ENCODE measurements at places on chromosomes 1 and 21.

DNA sequence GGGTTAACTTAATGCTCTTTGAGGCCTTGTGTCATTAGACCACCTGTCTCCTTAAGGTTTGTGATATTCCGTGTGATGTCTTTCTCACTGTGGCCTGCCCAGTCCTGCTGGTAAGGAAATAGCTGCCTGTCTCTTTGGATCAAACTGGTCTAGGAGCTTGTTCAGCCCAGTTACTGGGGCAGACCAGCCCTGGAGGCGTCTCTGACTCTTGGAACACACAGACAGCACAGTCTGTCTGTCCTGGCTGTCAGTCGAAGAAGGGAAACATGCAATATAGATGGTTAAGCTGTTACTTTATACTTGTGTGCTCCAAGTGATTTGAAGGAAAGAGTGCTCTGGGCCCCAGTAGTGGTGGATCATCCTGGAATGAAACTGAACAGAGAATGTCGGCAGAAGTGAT lies 20.4 kb downstream of the PBX1 start:
- DNase-seq, result no peak

DNA sequence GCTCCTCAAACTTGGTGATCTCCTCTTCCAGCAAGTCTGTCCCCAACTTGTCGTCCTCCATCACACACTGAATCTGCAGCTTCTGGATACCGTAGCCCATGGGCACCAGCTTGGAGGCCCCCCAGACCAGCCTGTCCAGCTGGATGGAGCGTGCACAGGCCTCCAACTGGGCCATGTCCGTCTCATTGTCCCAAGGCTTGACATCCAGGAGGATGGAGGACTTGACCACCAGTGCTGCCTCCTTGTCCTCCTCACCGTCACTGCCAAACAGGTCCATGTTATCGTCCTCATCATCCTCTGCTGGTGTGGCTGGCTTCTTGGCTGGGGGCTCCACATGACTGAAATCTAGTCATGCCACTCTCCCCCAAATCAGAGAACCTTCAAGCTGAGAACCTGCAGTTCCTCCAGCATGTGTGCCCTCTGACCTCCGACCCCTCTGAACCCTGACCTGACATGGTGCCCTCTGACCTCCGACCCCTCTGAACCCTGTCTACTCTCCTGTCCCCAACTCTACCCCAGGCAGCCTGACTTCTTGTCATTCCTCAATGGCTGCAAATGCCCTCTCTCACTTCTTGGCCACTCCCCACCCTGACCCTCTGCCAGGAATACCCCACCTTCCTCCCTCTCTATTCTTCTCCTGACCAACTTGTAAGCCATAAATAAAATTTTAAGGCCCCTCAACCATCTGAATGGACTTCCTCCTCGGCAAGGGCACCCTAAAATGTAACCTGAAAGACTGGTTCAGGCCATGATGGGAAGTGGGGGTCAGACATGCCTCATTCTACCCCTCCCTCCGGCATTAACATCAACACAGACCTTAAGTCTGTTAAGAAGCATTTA lies 275.7 kb upstream of the C1orf174 start:
- DNase-seq, result no peak

GRCh38 chr1:16375521-16376340 lies 8.7 kb downstream of the SZRD1 start:
- DNase-seq, result no peak

DNA sequence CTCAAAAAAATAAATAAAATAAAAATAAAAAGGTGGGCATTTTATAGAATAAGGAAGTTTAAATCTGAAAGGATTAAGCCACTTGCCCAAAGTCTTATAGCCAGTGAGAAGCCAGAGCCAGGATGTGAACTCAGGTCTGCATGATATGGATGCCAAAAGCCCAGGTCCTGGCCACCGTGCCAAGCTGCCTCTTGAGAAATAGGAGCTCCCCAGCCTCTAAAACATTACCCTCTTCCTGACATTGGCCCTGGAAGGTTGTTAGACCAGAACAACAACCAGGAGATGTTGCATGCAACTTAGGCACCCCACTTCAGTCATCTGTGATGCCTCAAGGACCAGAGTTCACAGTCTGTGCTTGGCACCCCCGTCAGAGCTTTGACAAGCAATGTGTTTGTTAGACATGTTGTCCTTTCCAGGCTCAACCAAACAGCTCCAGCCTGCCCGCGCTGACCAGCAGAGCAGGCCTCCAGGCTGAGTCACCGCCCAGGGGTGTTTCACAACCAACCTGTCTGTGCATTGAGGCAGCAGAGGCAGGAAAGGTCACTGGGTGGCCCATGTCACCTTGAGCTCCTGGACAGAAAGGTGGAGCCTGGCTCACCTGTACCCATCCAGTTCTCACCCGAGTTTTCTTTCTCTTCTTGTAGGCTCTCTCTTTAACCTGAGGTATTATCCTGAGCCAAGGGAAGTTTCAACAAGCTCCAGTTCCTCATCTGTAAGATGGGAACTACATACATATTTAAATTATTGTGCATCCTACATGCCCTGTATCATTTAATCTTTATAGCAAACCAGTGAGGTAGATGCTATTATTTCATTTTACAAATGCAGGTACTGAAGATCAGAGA lies 14.9 kb upstream of the MED18 start:
- DNase-seq, result peak; percentile 91

GRCh38 chr1:245466261-245466660 lies 311.5 kb downstream of the KIF26B start:
- no peak for DNase-seq

GRCh38 chr1:95069710-95070093 lies 3.0 kb downstream of the ALG14 start:
- no peak for DNase-seq

DNA sequence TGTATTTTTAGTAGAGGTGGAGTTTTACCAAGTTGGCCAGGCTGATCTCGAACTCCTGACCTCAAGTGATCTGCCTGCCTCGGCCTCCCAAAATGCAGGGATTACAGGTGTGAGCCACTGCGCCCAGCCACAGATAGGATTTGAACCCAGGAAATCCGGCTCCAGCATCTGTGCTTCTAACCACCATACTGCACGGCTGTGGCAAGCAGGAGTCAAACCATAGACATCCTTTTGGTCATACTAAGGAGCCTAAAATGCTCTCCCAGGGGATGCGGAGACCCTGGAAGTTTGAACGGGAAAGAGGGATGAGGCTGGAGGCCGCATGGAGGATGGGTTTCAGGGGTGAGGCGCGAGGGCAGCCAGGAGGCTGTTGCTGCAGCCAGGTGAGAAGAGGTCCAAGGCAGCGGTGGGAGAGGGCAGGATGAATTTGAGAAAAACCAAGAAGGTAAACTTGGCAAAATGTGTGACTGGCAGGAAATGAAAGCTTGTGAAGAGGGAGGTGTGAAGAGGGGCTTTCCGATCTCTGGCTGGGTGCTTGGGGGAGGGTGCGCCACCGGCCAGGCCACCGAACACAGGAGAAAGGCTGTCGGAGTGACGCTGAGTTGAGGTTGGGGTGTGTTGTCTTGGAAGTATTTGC lies 24.0 kb upstream of the CDK18 start:
- no peak for DNase-seq

GRCh38 chr21:33201956-33202355 lies 27.8 kb upstream of the IFNAR2 start:
- no peak for DNase-seq

- DNase-seq, result no peak
Measured at GRCh38 chr1:90607736-90608135, 109.4 kb downstream of the BARHL2 start.

- DNase-seq, result no peak
Measured at GRCh38 chr1:160423966-160424365, 23.6 kb downstream of the VANGL2 start.

- DNase-seq, result no peak
Measured at GRCh38 chr21:36698385-36698980, 432 bp upstream of the SIM2 start.

GRCh38 chr1:75791022-75791421 lies 5.0 kb downstream of the RABGGTB start:
- no peak for DNase-seq

DNA sequence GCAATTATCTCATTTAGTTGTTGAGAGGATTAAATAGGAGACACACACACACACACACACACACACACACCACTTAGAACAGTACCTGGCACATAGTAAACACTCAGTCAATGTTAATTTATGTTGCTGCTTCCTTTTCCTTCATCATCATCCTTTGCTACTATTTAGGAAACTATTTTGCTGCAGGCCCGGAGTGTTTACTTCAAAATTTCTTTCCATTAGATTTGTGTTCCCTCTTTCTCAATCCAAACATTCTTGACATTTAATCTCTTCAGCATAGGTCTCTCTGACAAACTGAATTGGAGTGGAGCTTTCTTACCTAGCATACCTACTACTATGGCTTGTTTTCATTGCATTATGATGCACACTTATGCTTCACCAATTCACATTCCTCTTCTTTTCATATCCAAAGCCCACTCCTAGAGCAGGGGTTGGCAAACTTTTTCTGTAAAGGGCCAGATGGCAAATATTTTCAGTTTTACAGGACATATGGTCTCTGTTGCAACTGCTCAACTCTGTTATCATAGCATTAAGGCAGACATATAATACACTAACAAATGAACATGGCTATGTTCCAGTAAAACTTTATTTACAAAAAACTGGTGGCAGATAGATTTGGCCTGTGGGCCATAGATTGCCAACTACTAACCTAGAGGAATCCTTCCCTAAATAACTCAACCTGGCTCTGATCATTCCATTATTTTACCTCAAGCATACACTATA lies 49.5 kb downstream of the SCMH1 start:
- no peak for DNase-seq

GRCh38 chr1:204126956-204127355 lies 24.9 kb downstream of the ETNK2 start:
- no peak for DNase-seq

DNA sequence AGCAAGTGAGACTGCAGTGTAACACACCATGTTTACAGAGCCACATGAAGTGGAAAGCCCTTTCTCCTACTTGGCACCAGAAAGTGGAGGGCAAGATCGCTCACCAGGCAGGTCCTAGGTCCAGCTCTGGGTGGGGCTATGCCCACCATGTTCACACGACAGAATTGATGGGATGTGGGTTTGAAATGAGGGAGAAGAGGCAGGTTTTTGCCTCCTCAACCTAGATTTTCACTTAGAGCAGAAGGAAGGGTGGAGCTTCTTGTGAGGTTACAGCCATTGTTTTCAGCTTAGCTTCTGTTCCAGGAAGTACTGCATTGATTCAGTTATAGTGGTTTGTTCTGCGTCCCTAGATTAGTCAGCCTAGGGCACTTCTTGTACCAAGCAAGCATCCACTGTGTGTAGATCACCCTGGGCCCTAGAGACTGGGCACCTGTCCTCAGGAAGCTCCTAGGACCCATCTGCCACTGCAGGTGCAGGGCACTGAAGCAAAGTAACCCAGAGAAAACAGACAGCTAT lies 2.3 kb downstream of the CD53 start:
- DNase-seq, result peak; percentile 56

- peak; percentile 63 for DNase-seq
Measured at GRCh38 chr1:19315378-19316198, 3.5 kb downstream of the SLC66A1 start.

DNA sequence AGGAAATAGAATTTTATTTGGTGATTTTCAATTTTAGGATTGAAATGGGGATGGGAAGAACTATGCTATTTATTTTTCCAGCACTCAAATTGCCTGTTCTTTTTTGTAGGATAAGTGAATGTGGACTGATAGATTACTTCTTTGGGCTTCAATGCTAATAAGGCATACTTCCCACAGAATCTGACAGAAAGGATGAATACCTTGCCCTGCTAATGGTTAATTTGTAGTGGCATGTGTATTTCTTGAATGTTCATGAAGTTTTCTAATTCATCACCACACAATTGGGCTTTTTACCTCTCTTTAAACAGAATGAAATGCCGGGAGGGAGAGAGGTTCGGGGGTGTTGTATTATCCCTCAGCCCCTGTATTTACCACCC lies 369.1 kb upstream of the ADGRL2 start:
- DNase-seq, result no peak

DNA sequence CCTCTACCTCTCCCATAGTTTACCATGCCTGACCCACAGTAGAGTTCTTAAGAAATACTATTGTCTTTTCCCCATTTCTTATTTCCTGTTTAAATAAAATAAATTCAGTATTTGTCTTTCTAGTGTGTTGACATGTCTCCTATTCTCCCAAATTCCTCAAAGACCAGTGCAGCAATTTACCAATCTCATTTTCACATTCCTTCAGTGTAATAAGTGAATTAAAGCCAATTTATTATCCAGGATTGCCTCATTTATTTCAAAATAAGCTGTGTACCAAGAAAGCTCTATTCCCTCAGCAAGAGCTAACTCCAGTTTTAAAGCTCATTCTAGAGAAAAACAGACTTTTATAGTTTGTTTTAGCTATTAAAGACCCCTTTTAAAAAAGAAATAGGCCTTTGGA lies 49.9 kb downstream of the DISC1 start:
- DNase-seq, result no peak

- DNase-seq, result no peak
Measured at GRCh38 chr1:233090746-233091494, 140.5 kb downstream of the NTPCR start.

GRCh38 chr1:15283526-15283925 lies 36.5 kb downstream of the FHAD1 start:
- DNase-seq, result no peak

GRCh38 chr1:179493323-179493722 lies 82.4 kb downstream of the NPHS2 start:
- no peak for DNase-seq

- DNase-seq, result no peak
Measured at GRCh38 chr21:34289856-34290255, 74.0 kb upstream of the KCNE2 start.

DNA sequence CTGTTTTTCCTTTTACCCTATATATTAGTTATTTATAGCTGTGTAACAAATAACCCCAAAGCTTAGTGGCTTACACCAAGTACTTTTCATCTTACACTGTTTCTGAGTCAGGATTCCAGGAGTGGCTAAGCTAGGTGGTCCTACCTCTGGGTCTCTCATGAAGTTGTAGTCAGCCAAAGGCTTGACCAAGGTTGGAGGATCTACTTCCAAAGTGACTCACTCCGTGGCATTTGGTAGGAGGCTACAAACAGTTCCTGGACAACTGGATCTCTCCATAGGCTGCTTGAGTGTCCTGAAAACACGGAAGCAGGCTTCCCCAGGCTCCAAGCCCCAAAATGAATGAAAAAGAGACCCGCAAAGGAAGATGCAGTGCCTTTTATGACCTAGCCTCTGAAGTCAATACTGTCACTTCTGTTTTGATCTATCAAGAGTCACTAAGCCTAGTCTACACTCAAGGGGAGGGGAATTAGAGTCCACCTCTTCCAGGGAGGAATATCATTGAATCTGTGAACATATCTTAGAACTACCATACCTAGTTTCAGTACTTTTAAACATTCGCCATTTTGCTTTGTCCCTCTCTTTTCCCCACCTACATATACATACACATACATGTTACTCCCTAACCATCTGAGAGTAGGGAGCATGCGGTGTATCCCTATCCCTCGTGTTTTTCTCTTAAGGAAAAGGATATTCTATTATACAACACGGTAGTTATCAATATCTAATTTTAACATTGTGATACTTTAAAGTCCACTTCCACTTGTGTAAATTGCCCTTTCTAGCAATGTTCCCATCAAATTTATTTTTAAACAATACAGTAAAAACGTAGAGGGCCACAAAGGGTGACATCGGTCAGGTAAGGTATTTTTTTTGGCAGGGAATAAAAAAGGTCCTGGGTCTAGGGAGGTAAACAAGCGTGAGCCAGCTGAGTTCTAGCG lies 67.2 kb downstream of the SLC35A3 start:
- DNase-seq, result no peak

- DNase-seq, result no peak
Measured at GRCh38 chr1:31444725-31445448, 31.9 kb downstream of the SERINC2 start.

Data from CD14-positive monocyte (primary cell).